ENCODE measurements at places on chromosomes 12 and 14. TPM values are rescaled to one million over a fixed set of nuclear protein-coding genes. Genes with fewer than 3 reads are reported as not detected.

DNA sequence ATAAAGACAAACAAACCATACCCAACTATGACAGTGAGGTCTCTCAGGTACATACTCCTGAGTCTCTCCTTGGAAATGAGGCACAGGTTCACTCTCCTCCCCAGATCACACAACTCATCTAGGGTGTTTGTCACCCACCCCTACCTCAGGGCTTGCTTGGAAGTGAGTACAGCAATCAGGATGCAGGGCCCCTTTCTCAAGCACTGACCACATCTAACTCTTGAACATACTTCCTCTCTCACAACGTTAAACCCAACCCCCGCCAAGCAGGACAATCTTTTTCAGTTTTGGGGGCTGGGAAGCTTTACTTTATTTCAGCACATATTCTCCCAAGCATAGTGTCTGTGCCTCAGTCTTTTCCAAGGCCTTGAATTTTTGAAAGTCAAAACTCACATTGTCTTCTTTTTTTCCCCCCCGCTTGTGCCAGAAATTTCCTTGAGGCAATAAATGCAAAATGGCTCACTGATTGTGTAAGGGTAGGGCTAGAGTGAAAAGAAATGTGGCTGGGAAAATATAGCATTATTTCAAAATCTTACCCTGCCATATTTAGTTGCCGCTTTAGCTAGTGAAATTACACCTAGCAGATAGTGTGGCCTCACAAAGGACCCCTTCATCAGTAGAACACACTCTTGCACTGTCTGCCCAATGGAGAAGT, 2.4 kb upstream of the GPR65 start:
- no peak for DNase-seq

GRCh38 chr14:74983343-74983742, 19.4 kb upstream of the EIF2B2 start:
- no peak for DNase-seq

DNA sequence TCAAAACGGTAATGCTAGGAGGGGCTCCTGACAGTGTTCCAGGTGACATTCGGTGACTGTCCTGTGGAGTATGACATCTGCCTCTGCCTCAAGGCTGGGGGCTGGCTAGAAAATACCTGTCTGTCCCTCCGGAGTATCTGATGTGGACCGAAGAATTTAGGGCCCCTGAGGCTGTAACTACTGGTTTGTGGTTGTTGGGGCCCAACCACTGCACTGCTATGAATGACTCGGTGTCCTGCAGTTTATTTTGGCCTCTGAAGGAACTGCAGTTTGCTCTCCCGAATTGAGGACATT, 198.9 kb upstream of the CAND1 start:
- DNase-seq = no peak

DNA sequence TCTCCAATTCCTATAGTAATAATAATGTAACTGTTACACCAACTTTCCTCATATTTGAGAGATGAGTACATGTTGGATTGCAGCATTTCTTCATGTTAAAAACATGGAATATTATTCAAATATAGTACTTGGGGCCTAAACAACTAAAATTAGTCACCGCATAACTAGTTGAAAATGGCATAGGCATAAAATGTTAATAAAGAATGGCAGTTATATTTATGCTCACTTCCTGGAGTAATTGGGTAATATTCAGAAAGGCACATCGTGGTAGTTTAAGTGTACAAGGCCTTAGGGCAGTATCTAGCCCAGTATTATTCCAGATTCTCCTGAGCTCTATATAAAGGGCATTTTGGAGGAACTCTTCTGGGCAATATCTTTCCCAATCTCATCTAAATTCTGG, 46.0 kb downstream of the ERGIC2 start:
- DNase-seq = no peak

- DNase-seq = peak; percentile 91
Observed at GRCh38 chr14:68939893-68940613, 39.0 kb downstream of the ACTN1 start.

DNA sequence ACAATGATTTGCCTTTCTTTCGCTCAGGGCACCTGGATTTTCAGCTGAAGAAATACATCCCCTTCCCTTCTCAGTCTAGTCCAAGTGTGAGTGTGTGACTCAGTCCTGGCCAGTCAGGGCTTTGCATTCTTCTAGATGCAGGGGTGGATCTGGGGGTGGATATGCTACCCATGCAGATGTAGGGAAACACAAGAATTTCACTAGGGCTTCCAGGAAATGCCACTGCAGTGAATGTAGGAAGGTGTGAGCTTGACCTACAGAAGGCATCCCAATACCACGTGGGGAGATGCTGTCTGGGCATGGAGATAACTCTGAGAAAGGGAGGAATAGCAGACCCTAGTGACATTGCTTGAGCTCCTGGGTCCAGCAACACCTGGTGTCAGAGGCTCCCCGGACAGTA, 404.2 kb downstream of the GLT1D1 start:
- no peak for DNase-seq

DNA sequence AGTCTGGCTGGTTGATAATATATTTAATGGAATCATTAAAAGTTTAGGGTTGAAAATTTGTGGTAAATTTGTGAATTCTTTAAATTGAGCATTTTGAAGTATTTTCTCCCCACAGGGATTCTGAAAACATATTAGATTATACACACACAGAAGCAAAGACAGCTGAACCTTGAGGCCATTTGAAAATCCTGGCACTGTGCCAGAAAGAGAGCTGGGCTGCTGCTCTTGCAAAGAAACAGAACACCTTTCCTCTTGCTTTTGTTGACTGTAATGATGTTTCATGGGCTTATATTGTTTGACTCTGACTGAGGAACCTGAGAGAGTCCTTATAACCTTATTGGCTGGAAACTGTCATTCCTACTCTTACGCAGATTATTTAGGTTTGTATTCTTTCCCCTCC, 4.8 kb downstream of the RNF34 start:
- DNase-seq = no peak

HSPA2 gene
- total RNA-seq = 1.8 TPM

PDE3A gene
- 14.8 TPM for total RNA-seq

SERPINA9 gene
- under 0.01 TPM for total RNA-seq
